ENCODE measurements at places on chromosomes 7 and 10.

- DNase-seq, result peak; percentile 55
These were observed 1.0 kb downstream of the CDK6 start for GRCh38 chr7:92835261-92835850.

- DNase-seq, result no peak
These were observed 493 bp downstream of the WDR91 start for GRCh38 chr7:135210888-135211178.

DNA sequence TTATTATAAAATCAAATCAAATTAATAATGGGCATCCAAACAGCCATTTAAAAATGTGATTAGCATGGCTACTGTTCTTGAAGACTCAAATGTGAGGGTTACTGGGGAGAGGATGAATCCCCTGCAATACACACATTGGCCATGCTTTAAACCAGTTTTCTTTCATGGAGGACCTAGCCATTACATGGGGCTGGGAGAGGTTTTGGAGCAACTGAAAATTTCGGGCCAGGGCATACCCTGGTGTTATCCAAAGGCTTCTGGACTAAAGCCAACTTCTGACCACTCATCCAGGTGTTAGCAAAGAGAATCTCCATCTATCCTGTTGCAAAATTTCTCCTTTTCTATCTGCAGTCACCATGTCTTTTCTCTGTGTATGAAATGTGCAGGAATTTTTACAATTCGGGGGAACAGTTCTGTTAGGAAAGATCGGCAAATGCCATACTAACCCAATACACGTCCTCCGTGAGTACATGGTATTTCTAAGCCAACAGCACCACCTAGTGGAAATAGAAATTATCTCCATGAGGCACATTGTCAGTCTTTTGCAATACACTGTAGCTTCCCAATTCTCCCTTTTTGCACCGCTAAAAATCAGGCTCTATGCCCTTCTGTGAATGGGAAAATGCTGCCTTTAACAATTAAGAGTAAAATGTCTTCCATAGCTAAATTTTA, 47.0 kb upstream of the ZNF107 start:
- DNase-seq, result no peak

DNA sequence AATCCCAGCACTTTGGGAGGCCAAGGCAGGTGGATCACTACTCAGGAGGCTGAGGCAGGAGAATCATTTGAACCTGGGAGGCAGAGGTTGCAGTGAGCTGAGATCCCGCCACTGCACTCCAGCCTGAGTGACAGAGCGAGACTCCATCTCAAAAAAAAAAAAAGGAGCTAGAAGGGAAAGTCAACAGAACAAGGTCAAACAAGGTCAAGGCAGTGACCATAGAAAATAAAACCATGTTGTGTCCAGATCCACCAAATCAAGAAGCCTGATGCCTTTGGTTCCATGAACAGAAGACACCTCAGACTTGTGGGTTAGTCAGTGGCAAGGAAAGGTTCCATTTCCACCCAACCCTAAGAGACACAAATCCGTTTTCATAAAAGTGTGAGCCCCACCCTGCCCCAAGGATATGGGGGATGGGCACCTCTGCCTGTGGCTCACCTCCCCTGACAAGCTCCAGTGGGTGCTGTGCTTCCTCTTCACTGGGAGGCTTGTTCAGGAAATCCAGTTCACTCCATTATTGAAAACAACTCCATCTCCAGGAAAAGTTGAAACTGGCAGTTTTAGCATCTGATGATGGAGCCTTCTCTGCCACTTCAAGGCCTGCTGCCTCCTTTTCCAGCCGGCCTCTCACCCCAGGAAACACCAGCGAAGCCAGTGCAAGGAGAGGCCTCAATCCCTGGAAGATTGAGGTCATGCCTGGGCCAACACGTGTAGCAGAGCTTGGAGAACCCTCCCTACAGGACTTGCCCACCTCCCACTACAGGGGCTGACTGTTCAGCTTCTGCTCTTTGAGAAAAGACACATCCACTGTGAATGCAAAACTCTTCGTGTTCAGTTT, 152.9 kb downstream of the NRF1 start:
- no peak for DNase-seq

DNA sequence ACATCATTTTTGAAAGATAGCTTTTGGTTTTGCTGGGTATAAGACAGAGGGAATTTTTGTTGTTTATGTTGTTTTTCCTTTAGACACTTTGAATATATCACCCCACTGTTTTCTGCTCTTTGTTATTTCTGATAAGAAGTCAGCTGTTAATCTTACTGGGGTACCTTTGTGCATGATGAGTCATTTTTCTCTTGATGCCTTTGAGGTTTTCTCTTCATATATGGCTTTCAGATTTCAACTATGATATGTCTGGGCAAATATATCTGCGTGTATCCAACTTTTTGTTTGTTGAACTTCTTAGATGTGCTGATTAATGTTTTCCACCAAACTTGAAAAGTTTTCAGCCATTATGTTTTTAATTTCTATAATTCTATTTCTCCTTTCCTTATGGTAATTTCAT, 208.6 kb upstream of the TMEM72 start:
- no peak for DNase-seq

GRCh38 chr7:157952841-157953645, 616.2 kb downstream of the DNAJB6 start:
- no peak for DNase-seq

DNA sequence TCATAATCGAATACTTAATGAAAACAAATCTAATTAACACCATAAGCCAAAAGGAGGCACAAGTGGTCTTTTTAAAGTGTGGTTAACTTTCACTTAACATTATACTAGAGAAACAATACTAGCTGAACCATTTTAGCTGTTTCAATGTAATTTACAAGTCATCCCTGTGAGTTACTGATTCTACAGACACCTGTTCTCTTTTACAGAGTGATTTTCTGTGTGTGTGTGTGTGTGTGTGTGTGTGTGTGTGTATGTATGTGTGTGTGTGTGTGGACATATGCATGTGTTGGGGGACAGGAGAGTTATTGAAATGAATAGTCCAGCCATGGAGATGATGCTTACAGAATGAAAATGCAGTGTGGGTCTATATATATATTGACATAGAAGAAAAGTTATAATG, 200.2 kb downstream of the DNAJC1 start:
- DNase-seq, result no peak

DNA sequence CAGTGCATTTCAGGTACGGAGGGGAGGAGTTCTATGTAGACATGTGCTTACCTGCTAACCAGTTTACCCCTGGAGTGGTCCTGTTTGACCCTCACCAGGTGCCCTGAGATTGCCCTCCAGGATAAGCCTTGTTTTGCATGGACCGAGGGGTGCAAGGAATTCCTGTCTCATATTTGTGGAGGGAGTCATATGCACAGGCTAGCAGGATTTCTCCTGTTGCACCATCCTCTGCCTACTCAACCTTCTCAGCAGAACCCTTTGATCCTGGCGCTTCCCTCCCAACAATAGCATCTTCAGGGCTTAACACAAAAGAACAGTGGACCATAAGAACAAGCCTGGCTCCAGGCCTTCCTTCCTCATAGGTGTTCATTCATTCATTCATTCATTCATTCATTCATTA, 7.2 kb downstream of the TRPV6 start:
- DNase-seq, result no peak

- no peak for DNase-seq
These were observed 135.9 kb downstream of the CUX1 start for GRCh38 chr7:101953248-101953819.

DNA sequence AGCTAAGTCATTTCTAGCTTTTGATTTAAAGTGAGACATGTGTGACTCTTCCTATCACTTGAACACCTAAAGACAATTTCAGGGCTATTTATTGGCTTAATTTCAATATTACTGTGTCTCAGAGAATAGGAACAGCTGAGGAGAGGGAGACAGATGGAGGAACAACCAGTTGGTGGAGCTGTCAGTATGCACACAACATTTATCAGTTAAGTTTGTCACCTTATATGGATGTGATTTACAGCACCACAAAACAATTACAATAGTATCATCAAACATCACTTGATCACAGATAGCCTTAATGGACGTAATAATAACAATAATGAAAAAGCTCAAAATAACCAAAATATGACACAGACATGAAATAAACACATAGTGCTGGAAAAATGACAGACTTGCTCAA, 129.6 kb downstream of the NPSR1 start:
- DNase-seq, result no peak

- DNase-seq, result no peak
These were observed 65.8 kb downstream of the RHOBTB1 start for GRCh38 chr10:60878224-60878623.

- no peak for DNase-seq
These were observed 13.5 kb downstream of the GUSB start for GRCh38 chr7:65968256-65969185.

DNA sequence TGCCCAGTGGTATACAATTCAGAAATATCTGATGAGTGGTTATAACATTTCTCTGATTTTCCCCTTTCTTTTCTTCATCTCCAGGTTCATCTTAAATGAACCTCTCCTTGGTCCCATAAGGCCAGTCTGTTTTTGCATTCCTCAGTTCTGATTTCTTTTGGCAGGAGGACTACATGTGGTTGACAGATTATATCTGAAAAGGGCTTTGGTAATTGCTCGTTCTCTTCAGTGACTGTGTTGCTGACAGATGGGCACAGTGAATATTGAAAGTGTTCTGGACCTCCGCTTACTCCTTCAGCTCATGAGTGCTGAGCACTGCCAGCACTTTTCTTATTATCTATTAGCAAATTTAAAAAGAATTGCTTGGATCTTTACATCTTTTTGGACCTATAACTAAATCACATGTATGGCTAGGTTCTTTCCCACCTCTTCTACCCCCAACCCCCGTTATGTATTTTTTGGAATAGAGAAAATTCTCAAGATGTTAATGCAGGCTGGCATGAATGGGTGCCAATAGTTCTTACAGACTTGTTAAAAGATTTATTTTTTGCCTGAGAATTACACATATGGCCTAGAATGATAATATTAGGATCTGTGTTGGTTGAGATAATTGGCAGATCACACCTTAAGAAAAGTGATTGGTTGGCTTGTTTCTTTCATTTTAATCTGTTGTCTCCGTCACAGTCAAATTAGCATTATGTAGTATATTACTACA, 323.0 kb downstream of the EXOC4 start:
- DNase-seq, result no peak
